ENCODE measurements at places on chromosomes 11 and 22. TPM values are rescaled to one million over a fixed set of nuclear protein-coding genes. Genes with fewer than 3 reads are reported as not detected.

Gene POTEH
- not detected for total RNA-seq

DNA sequence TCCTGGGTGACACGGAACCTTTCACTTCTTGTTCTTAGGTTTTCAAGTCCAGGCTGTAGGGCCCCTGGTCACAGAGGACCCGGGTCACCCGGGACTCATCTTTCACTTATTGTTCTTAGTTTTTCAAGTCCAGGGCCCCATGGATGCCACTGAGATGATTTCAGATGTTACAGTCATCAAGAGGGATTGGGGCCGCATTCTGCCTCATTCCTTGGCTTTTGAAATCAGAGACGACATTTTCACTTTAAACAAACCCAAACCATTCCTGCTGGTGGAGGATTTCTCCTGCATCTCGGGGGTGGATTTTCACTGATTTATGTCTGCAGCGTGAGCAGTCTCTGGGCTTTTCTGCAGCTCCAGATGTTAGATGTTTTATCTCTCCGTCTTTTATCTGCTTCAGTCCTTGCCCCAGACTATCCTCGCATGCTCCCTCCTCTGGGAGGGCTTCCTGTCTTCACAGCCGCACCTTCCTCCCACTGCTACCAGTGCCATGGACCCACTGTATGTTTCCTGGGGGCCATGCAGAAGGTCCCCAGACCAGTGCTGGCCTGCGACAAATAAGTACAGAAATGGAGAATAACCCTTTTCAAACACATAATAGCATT lies 27.4 kb downstream of the FBLN1 start:
- no peak for DNase-seq

GRCh38 chr11:86117001-86117711 lies 48.3 kb upstream of the PICALM start:
- DNase-seq = no peak

- DNase-seq = no peak
Observed at GRCh38 chr11:1727096-1727690, 23.2 kb downstream of the IFITM10 start.

Gene EMID1
- 2.5 TPM for total RNA-seq

DNA sequence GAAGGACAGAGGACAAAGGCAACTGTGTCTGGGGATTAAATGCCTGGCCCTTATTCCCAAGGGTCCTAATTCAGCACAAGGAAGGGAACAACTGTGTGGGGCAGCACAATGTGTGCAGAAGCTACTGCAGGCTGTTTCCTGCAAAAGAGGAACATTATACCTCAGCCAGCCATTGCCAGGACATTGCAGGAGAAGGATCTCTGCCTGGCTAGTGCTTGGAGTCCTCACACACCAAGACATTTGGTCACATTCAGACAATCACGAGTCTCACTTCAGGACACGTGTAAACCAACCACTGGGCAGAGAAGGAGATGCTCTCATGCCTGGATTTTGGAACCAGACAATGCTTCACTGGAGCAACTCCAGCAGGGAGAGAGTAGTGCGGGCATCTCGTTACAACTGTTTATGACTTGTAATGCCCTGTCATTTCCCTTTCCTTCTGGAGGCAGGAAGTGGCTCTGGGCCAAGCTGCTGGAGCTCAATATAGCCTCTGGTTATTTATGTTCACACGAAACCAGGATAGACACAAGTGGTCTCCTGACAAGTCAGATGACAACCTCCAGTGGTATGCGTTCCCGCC lies 23.9 kb upstream of the ZC3H12C start:
- DNase-seq = no peak

DNA sequence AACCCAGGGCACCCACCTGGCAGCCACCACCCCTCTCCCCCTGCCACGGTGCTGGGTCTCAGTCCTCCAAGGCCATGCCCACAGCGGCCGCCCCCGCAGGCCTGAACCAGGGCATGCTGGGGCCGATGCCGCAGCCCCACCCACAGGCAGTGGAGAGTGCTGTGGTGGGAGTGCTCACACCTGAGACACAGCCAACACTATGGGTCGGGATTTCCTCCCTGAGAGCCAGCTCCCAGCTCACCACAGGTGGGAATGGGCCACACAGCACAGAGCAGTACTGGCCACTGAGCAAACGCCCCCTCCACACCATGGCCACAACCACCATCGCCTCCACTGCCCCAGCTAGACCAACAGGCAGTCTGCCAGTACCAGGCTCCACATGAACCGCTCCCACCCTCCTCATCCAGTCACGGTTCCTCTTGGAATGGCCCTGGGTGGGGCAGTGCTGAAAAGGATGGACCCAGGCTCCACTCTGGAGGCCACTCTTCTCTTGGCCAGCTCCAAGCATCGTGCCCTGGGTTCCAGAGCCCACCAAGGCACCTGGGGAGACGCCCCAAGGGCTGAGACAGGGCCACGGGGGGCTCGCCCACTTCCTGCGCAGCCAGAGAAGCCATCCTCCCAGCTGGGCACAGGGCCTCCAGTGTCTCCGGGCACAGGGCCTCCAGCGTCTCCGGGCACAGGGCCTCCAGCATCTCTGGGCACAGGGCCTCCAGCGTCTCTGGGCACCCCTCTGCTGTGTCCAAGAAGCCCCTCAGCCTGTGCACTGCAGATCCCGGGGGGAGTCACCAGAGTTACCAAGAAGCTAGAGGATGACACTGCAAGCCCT lies 14.2 kb downstream of the MOB2 start:
- no peak for DNase-seq

- DNase-seq = no peak
Observed at GRCh38 chr11:130613396-130613795, 165.0 kb downstream of the ADAMTS15 start.

Gene SLC37A2
- 22.6 TPM for total RNA-seq

DNA sequence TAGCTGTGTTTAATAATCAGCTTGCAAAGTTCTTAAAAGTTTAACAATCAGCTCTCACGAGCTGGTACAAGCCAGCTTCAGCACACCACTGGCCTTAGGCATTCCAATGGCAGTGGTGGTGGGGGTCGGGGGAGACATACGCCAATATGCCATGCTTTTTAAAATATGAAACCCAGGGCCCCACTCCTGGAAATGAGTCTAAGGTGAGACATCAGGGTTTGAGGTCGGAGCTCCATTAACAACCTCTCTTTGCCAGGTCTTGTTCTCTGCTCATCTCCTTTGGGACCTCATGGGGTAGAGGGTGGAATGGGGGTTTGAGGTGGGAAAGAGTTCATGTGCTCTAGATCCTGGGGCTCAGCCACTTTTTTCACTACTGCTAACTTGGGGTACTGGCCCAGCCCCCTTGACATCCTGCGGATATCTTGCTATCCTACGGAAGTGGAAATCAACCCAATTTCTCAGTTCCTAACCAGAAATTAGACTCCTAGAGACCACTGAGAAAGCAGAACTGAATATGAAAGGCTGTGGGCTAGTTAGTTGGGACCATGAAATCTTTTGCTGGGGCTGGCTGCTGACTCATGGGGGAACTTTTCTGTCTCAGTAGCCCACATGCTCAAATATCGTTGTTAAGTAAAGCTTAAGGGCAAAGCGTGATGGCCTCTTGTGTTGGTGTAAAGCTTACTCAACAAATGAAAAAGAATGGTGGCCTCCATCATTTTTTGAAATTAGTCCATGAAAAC lies 90.1 kb downstream of the PDHX start:
- no peak for DNase-seq

- no peak for DNase-seq
Observed at GRCh38 chr11:121842192-121842585, 273.8 kb downstream of the BLID start.

Gene MMP8
- not detected for total RNA-seq

- DNase-seq = no peak
Observed at GRCh38 chr11:34303028-34303570, 54.7 kb downstream of the ABTB2 start.

Gene DDI1
- not detected for total RNA-seq

DNA sequence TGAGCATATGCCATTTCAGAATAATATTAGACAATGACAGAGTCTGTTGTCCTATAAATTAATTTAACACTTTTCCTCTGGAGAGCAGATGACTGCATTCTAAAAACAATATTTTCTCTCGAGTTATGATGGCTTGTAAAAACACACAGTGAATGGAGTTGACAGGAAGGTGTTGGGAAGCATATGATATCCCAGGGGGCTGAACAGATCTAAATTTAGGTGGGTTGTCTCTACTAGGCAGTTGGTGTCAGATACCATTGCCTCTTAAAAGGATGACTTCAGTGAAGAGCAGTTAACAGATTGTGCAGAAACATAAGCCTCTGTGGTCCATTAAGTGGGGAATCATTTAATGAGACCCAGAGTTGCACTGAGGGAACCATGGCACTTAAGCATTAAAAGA lies 30.7 kb downstream of the SVIP start:
- no peak for DNase-seq

- no peak for DNase-seq
Observed at GRCh38 chr11:1832920-1833295, 1.9 kb upstream of the SYT8 start.

Gene ARRB1
- 33.1 TPM for total RNA-seq
